ENCODE measurements at places on chromosomes 13 and 19.

DNA sequence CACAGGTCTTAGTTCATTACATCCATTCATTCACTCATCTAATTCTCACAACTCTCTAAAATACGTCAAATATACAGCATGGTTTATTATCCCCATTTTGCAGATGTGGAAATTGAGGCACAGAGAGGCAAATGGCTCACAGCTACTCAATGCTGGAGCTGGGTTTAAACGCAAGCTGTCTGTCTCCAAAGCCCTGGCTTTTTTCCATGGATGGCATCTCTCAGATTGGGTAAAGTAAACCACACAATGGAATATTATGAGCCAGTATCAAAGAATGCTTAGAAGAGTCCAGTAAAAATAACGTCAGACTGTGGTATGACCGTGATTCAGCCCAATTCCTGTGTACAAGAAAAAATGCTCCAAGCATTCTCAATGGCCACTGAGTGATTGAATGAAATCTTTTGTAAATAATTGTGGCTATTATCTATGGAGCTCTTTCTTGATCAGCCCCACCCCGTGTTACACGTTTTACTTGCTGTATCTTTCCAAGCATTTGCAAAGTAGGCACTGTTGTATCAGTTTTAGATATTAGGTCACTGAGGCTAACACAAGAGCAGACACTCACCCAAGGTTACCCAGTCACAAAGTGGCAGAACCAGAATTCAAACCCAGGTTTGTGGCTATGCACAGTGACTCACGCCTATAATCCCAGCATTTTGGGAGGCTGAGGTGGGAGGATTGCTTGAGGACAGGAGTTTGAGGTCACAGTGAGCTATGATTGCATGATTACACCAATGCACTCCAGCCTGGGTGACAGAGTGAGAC, 5.5 kb upstream of the ACP7 start:
- DNase-seq: no peak

DNA sequence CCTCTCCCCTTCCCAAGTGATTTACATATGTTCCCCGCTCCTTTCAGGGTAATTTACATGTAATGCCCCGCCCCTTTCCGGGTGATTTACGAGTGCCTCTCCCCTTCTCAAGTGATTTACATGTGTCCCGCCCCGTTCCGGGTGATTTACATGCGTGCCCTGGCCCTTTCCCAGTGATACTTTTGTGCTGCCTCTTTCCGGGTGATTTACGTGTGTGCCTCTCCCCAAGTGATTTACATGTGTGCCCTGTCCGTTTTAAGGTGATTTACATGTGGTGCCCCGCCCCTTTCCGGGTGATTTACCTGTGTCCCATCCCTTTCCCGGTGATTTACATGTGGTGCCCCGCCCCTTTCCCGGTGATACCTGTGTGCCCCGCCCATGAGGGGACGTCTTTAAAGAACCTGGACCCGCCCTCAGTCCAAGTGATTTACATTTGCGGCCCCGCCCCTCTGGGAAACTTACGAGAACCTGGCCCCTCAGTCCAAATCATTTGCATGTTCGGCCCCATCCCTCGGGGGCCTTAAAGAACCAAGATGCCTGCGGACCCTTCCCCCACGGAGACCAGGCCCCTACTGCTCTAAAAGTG, 559 bp upstream of the LENG9 start:
- DNase-seq: peak; percentile 63

DNA sequence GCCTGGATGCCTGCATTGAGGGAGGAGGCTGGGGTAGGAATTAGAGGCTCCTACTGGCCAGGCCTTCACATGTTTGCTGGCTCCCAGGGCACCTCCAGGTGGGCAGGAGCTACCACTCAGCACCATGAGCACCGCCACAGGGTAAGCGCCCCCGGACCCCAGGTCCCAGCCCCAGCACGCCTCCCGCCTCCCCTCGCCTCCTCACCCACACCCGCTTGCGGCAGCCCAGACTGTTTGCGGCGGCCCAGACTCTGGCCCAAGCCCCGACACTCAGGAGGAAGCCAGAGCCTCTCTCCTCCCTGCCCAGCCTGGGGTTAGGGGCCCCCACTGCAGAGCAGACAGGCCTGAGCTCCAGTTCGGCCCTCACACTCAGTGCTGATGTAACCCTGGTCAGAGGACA, 652 bp downstream of the EPS8L1 start:
- no peak for DNase-seq

GRCh38 chr13:92390217-92390616, 836.4 kb upstream of the GPC6 start:
- no peak for DNase-seq

GRCh38 chr19:12983542-12984142, 11.6 kb upstream of the NFIX start:
- peak; percentile 79 for DNase-seq

DNA sequence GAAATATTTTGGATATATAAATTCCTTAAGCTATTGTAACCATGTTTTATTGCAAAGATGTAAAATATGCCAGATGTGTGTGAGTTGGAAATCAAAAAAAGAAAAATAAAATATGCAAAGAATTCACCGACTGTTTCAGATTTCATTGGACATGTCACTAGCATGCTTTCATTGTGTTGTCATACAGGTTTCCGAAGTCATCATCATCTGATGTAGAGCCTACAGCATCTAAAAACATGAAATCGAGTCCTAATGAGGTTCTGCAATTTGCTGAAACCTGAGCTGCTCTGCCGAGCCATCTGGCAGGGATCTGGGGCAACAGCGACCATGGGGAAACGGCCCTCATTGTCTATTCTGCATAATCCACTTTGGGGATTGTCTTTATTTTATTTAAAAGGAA, 196.1 kb upstream of the MAB21L1 start:
- DNase-seq: no peak

- DNase-seq: no peak
Observed at GRCh38 chr19:4539693-4540581, at the start of gene LRG1. LRG1 (minus strand) TSS chr19:4540036; CDS start chr19:4540013, 23 bp downstream.

DNA sequence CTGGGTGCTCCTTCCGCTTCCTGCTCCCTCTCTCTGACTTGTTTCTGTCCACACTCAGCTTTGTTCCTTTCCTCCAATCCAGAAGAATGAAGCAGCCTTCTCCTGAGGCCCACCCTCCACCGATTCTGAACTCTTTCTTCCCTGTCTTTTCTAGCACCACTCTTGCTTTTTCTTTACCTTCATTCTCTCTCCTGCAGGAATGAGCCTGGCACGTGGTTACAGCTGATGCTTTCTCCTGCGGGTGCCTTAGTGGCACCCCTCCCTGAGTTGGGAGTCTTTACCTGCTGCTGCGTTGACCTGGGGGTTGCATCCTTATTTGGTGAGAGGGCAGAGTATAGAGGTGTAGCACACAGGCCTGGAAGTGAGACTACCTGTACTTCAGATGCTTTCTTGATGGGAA, 6.2 kb downstream of the UBAC2 start:
- no peak for DNase-seq

DNA sequence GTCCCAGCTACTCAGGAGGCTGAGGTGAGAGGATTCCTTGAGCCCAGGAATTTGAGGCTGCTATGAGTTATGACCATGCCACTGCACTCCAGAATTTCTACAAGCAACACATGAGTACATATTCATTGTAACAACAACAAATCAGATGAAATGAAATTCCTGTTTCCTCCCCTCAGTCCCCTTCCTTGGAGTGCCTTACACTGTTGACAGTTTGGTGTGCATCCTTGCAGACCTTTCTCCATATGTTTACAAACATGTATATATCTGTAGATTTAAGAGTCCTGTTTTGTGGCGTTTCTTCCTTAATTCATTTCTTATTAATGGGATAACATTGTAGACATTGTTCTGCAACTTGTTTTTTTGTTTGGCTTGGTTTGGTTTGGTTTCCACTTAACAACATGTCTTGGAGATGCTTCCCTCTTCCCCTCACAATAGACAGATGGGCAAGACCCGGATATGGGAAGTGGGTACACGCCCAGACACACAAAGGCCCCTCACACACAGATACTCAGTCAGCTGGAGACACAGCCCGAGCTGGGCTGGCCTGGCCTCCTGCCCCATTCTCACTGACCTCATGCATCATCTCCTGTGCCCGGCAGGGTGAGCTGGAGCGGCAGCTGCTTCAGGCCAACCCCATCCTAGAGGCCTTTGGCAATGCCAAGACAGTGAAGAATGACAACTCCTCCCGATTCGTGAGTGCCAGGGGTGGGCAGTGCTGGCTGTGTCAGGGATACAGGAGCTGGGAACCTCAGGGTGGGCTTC, 21.7 kb downstream of the MYH14 start:
- no peak for DNase-seq

GRCh38 chr13:41356786-41357185, 45.7 kb downstream of the NAA16 start:
- DNase-seq: peak; percentile 75

- DNase-seq: no peak
Observed at GRCh38 chr19:33221638-33222037, 4.0 kb downstream of the SLC7A10 start.

GRCh38 chr19:33700408-33701013, 78.8 kb downstream of the CHST8 start:
- DNase-seq: no peak

DNA sequence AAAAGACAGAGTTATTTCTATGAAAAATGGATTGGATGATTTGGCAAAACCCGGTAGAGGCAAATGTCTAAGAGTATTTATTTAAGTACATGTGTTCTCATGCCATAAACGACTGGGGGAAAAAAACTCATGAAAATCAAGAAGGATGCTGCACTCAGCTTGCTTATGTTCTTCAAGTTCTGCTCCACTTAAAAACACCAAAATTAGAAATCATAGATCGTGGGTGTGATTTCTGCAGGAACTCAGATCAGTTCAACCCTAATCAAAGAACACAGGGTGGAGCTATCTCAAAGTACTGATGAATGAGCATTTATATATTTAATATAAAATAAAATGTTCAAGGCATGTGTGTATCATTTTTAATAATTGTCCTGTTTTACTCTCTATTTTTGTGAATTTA, 103.8 kb downstream of the FGF14 start:
- DNase-seq: no peak

GRCh38 chr13:99796175-99796819, 175.3 kb downstream of the ZIC5 start:
- DNase-seq: no peak

- DNase-seq: peak; percentile 95
Observed at GRCh38 chr13:50124536-50125303, 109.5 kb downstream of the KCNRG start.

- DNase-seq: no peak
Observed at GRCh38 chr19:46133777-46134241, 9.3 kb upstream of the IGFL3 start.

- DNase-seq: no peak
Observed at GRCh38 chr13:97600458-97601075, 166.6 kb downstream of the RAP2A start.

GRCh38 chr13:110409581-110409992, 102.5 kb downstream of the COL4A2 start:
- DNase-seq: no peak

DNA sequence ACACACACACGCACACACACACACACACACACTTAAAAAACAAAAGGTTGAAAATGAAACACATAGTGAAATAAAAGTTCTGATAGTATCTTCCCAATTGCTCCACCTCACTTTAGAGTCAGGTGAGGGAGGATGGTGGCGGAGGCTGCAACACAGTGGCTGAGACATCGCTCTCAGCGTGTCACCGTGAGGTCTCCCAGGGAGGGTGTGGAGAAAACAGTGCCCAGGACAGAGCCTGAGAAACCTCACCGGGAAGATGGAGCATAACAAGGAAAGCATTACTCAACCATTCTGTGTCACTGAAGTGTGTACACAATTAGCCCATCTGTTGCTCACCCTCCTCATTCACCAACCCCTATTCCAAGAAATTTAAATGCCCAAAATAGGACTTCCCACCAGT, 111.4 kb upstream of the USP29 start:
- no peak for DNase-seq

DNA sequence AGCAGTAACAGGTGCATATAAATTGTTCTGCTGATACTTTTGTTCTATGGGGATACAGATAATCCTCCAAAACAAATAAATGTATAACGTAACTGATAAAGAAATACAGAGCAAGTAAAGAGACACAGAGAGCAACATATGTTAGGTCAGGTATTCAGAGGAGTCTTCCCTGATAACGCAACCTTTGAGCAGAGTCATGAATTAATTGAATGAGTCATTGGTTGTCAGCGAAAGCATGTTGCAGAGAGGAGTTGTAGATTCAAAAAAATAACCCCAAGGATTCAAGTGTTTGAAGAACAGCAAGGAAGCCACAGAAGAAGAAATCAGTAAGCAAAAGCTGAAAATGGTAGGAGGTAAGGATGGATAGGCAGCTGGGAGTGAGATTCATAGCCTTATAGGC, 245.2 kb downstream of the TBC1D4 start:
- no peak for DNase-seq

- no peak for DNase-seq
Observed at GRCh38 chr13:30165796-30166195, 141.6 kb downstream of the KATNAL1 start.

- DNase-seq: no peak
Observed at GRCh38 chr19:49676136-49676783, 811 bp upstream of the PRMT1 start.

GRCh38 chr13:28268800-28269223, 130.5 kb downstream of the PAN3 start:
- DNase-seq: peak; percentile 23

- no peak for DNase-seq
Observed at GRCh38 chr19:55601084-55601483, 996 bp downstream of the ZNF524 start.

GRCh38 chr19:43416951-43417623, 2.4 kb downstream of the TEX101 start:
- DNase-seq: no peak

DNA sequence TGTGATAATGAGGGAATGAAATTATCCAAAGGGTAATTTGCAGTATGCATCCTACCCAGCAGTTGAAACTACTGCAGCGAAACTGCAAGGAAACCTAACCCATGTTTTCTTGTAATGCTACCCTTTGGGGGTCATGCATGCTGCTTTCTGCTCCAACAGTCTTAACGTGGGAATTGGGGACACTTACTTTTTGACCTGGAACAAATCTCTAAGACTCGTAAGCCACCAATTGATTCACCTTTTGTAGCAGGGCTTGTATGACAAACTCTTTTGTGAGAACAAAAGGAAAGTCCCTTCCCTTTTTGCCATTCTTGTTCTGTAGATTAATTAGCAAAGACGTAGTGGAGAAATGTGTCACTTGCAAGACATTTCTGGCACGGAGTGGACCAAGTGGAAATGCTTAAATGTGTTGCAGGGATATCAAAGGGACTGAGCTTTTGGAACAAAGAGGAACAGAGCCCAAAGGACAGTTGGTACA, 27.4 kb downstream of the LRCH1 start:
- DNase-seq: no peak

All from CD4-positive, alpha-beta T cell (primary cell).